ENCODE measurements at places on chromosomes 5 and 9. TPM values are rescaled to one million over a fixed set of nuclear protein-coding genes. Genes with fewer than 3 reads are reported as not detected.

GRCh38 chr9:7115606-7116005 is 357.8 kb downstream of the KDM4C start:
- peak; percentile 26 for DNase-seq

Gene FOXI1
- not detected for total RNA-seq

GRCh38 chr5:3220638-3221288 is 374.9 kb upstream of the IRX1 start:
- DNase-seq, result no peak

DNA sequence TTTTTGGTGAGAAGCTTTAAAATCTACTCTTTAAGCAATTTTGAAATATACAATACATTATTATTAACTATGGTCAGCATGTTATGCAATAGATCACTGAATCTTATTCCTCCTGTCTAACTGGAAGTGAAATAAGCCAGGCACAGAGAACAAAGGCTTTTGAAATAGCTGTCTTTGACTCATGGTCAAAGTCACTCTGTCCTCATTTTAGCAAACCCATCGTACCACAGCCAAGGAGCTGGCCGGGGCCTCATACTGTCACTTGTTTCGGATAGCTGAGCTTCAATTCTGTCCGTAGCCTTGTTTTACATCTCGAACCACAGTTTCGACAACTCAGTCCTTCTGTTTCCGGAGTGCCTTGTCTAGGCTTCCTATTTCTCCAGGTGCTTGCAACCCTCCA is 19.2 kb downstream of the ADCY2 start:
- peak; percentile 30 for DNase-seq

DNA sequence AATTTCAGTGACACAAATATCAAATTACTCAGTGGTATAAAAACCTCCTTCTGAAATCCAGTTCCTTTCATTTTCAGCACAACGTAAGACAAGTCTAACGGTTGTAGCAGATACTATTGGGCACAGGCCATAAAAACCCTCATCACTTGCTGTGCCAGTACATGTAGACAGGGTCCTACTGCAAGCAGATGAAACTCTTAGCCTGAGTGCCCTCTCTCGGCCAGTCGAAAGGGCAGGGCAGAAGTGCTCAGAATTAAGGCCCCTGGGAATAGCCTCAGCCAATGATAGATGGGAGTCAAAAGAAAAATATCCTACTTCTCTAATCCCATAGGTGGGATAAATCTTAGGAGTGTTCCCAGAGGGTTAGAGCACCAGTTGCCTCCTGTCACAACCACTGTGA is 168.5 kb upstream of the FER start:
- DNase-seq, result no peak

- no peak for DNase-seq
These were observed 935.8 kb upstream of the TYRP1 start for GRCh38 chr9:11757408-11757807.

Gene ADAMTS2
- total RNA-seq, result 25.8 TPM

DNA sequence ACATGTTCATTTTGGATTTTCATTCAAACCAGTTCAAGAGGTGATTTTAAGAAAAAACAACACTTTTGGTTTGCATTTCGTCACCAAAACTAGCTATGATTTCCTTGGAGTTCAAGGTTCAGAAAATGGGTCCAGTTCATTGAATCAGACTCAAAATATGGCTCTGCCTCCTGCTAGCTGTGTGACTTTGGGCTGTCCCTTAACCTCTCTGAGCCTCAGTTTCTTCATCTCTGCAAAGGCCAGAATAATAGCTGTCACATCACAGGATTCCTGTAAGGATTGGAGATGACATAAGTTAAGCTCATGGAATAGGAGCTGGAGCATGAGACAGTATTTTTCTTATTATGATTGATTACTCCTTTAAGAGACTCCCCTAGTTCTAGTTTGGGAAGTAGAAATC is 147.8 kb upstream of the SMIM23 start:
- no peak for DNase-seq

Gene PCDHGA9
- total RNA-seq, result 4.1 TPM

Measured in fibroblast of the aortic adventitia (primary cell).